CD4-positive, CD25-positive, alpha-beta regulatory T cell (primary cell): ENCODE measurements at places on chromosomes 7 and 10.

GRCh38 chr7:32026083-32026425, 44.2 kb downstream of the PDE1C start:
- H3K36me3 ChIP-seq = no peaks in the 10 kb centered on the region
- DNase-seq = no peak
- H3K27ac ChIP-seq = no peak overlapping the region
- H3K27me3 ChIP-seq = no peaks in the 10 kb centered on the region
- no peaks in the 10 kb centered on the region for H3K4me1 ChIP-seq

DNA sequence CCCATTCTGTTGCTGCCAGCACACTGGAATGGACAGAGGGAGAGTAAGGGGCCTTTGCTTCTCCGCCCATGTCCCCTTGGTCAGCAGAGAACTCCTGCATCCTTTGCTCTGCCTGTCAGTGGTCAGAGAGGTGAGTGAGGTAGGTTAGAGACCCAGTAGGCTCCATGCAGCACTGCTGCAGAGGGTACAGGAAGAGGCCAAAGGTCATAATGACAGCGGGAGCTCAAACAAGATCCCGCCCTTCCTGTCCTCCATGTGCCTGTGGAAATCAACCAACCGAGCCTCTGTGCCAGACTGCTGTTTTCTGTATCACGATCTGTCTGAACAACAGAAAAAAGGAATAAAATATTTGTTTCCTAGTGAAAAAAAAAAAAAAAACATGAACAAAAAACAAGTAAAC, 81.4 kb downstream of the ZNF33B start:
- H3K4me3 ChIP-seq = no peak overlapping the region
- H3K27ac ChIP-seq = no peak overlapping the region
- peaks cover 9% of the 10 kb centered on the region for H3K4me1 ChIP-seq
- no peak for DNase-seq
- H3K36me3 ChIP-seq = no peaks in the 10 kb centered on the region
- H3K27me3 ChIP-seq = no peaks in the 10 kb centered on the region

GRCh38 chr10:47406548-47406869, 22.4 kb upstream of the ZNF488 start:
- H3K4me1 ChIP-seq = no peaks in the 10 kb centered on the region
- H3K36me3 ChIP-seq = no peaks in the 10 kb centered on the region

DNA sequence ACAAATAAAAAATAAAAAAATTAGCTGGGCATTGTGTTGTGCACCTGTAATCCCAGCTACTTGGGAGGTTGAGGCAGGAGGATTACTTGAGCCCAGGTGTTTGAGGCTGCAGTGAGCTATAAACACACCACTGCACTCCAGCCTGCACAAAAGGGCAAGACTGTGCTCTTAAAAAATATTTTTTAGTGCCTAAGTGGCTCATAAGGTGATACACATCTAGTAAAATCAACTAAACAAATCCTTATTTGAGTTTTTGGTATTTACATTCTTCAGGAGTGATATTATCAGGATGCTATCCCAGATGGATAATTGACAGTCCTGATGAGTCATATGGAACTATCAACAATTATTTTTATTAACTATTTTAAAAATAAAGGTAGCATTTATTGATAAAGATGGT, 93.9 kb downstream of the EXOC6 start:
- no peaks in the 10 kb centered on the region for H3K27me3 ChIP-seq
- H3K36me3 ChIP-seq = peaks cover 4% of the 10 kb centered on the region
- no peak for DNase-seq
- no peak overlapping the region for H3K4me3 ChIP-seq
- no peaks in the 10 kb centered on the region for H3K4me1 ChIP-seq

DNA sequence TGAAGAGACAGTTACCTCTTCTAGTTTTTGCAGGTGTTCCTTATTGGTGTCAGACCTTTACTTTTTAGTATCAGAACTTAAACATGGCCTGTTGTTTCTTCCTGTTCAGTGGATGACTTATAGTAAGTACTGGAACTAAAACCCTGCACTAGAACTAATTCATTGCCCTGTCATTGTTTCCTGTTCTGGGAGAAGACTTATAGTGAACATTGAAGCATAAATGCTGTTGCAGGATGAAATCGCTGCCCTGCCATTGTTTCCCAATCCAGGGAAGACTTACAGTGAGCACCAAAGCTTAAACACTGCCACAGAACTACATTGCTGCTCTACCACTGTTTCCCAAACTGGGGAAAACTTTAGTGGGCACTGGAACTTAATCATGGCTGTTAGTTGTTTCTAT, 13.1 kb downstream of the IPMK start:
- no peak overlapping the region for H3K4me3 ChIP-seq
- no peaks in the 10 kb centered on the region for H3K4me1 ChIP-seq
- H3K36me3 ChIP-seq = no peaks in the 10 kb centered on the region
- no peak for DNase-seq
- no peak overlapping the region for H3K27ac ChIP-seq
